NCI-H526 (cell line): ENCODE measurements at places on chromosomes 11 and 22.

GRCh38 chr11:20739577-20739976 is 70.2 kb downstream of the NELL1 start:
- DNase-seq: no peak

- no peak for DNase-seq
Observed at GRCh38 chr11:88179141-88179540, 3.9 kb upstream of the RAB38 start.

- no peak for DNase-seq
Observed at GRCh38 chr11:134949121-134950090, 537.4 kb upstream of the B3GAT1 start.

GRCh38 chr11:81840380-81840779 is 893.3 kb downstream of the FAM181B start:
- DNase-seq: no peak
